ENCODE measurements at places on chromosomes 3 and 15.

- no peak for DNase-seq
Measured at GRCh38 chr15:61070111-61070901, 158.8 kb downstream of the RORA start.

DNA sequence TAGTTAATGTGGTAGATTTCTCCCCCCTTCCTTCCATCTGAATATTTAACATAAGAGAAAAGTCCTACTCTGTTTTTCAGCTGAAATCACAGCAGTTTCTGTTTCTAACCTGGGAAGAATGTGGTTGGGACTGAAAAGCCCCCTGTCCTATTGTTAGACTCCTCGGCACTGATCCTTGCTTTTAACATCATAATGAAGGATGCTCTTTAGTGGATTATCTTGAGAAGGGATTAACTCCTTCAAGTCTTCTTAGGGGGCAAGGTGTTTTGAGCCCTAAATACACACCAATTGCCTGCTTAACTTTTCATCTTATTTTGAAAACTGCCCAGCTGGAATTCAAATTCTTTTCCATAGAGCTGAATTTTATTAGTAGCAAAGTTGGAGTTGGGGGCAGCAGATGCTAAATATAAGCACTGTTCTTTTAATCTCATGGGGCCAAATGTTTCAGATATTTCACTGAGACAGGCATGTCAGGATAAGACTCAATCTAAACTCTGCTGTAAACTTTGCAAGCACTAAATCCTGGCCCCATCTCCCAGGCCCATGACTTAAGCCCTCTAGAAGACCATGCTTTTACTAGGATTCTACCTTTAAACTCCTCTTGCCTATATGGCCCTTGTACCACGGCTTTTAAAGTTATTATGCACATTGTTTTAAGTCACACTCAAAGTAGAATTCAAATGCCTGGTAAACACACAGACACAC is 243.2 kb upstream of the NR2F2 start:
- DNase-seq, result no peak

DNA sequence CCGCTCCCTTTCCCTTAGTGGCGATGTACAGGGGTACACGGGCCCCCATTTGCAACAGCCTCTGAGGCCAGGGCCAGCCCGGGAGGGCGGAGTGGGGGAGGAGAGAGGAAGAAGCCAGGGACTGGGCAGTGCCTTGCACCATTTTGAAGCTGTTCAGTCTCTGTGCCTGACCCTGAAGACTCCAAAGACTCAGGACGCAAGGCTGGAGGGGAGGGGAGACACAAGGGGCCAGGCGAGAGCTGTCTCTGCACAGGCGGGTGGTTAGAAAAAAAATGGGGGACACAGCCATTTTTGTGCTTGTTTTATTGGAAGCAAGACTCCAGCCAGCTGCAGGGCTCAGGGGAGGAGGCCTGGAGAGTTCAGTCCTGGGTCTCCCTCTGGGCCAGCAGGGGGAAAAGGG is 1.6 kb downstream of the RPP25 start:
- DNase-seq, result no peak

DNA sequence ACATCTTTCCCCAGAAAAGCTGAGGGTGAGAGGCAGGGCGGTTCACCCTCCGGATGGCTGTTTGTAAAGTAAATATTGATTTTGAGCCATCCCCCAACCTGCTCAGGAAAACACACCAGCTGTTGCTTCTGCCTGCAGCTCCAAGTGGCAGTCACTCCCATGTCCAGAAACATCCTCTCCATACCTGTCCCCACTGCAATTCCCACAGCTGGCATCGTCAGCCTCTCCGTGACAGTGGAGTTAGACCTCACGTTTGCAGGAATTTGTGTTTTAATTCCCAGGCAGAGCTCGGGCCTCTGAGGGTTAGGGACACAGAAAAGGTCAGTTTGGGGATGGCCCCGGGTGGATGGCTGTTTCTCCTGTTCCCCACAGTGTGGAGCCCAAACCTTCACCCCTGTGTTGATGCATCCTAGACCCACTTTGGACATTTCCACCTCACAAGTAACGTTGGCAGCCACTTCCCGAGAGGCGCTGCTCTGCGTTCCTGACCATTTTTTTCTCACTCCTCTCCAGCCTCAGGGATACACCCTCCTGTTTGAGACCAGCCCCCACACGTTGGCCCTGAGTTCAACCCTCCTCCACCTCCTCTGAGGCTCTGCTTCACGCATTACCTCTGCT is 11.8 kb upstream of the FAM174B start:
- no peak for DNase-seq

GRCh38 chr3:179977356-179977755 is 59.4 kb downstream of the PEX5L start:
- DNase-seq, result no peak

GRCh38 chr3:54066253-54066652 is 56.1 kb upstream of the CACNA2D3 start:
- no peak for DNase-seq

GRCh38 chr15:26115229-26115943 is 252.3 kb upstream of the ATP10A start:
- no peak for DNase-seq

DNA sequence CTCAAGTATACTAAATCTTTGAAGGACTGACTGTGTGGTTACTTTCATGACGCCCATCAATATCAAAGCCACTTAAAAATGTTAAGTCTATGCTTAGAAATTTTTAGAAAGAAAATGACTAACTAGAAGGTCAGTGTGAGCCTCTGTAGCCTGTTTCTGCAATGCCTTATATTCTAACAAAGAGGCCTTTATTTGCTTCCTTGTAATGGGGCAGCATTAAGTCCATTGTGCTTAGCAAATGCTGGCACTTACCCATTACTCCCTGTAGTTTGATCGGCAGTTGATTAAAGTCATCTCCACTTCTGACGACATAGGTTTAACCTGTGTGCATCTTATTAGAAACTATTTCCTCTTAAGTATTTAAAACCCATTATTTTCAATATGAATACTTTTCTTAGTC is 91.6 kb upstream of the FAM98B start:
- DNase-seq, result no peak

All from HEK293T (cell line).